ENCODE measurements at places on chromosomes 4 and X.
A peak's percentile ranks its signal among the peaks of the same experiment; 100 is the strongest.

- no peak for DNase-seq
These were observed 279.6 kb upstream of the CLNK start for GRCh38 chr4:10963958-10964703.

- no peak for DNase-seq
These were observed 4.9 kb downstream of the LYAR start for GRCh38 chr4:4284827-4285618.

DNA sequence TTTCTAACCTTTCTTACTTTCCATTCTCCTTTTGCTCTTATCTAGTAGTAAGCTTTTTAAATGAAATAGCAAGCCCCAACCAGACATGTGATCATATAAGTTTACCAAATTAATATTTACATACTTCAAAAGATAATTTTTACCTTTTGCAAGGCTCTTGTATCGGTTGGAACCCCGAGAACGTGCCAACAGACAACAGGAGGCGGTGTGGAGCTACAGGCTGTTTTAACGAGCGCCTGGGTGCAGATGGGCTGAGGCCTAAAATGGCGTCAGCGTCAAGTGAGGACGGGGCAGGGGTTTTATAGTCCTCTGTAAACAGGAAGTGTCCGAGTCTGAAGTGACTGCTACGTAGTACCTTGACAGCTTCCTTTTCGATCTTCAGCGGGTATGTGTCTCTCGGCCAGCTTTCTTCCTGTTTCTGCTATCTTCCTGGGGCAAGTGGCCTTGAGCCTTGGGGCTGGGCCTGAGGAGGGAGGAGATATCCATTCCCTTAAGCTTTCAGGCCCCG lies 342.7 kb downstream of the GALNTL6 start:
- no peak for DNase-seq

DNA sequence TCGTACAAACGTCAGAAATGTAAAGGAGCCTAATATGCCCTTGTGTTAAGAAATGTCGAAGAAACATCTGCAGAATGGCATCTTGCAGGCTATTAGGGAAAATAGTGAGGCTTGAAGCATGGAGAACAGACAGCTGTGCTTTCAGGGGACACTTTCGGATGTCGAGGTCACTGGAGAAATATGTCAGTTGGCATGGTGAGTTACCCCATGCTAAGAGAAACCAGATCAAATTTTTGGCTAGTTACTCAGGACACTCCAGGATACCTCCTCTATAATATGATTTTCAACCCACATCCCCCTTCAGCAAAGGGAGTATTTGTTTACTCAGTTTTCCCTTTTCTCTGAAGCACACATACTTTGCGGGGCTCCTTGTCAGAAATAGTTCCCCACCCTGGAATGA lies 171.4 kb downstream of the GPC3 start:
- DNase-seq: no peak

DNA sequence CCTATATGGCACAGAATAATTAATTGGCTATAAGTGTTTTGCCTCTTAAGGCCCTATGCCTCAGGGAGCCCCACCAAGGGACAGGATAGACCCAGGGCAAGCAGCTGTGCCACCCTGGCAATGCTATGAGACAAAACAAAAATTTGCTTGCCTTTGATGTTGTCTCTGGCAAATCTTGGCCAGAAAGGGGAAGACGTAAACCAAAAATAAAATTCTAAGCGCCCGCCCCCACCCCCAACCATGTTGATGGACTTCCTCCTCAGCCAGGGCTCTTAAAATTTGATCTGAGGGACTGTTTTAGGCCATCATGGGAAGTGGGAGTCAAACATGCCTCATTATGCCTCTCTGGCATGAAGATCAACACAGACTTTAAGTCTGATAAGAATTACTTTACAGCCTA lies 130.5 kb upstream of the APOOL start:
- DNase-seq: no peak

DNA sequence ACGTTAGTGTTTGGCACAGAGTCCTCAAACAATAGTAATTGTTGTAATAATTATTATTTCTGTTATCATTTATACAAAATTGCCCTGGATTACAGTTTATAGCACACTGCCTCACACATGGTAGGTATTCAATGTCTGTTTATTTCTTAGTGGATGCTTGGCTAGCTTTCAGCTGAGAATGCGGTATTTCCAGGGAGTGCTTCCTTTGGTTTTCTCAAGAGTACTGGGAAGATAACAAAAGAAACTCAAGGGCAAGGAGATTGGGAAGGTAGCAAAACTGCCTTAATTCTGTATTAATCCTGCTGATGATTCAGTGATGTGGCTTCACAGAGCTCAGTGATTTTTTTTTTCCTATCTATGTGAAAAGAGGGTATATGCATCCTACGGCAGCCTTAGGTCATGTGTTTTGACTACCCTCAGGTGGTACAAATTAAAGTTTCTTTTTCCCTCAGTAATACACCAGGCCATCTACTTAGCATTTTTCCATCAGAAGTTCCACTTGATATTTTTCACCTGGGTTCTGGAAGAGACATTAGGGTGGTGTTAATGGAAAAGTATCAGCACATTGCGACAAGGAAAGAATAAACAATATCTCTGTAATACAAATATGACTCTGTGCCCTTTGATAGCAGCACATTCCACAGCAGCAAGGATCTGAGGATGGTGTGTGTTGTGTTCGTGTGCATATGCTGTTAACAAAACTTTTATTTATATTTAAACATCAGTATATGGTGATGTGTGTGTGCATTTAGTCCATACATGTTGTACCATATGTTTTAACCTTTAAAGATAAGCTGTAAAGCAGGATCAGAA lies 124.3 kb upstream of the RASGEF1B start:
- DNase-seq: no peak

DNA sequence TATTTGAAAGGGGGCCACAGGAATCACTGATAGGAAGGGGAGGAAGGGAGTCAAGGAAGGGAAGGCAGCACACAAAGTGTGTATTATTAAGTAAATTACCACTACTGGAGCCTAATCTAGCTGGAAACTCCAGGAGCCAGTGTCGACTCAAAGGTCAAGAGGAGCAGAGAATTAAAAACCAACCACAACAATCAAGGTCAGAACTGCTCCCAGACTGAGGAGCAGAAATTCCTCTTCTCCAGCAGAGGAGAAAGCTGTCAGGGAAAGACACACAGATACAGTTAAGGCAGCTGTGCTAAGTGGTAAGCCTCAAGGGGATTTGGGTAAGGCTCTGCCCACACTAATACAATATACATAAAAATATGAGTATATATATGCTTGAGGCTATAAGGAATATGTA lies 87.5 kb upstream of the PTPN13 start:
- DNase-seq: no peak

- no peak for DNase-seq
These were observed 45.1 kb upstream of the LAMP2 start for GRCh38 chrX:120514236-120514635.

DNA sequence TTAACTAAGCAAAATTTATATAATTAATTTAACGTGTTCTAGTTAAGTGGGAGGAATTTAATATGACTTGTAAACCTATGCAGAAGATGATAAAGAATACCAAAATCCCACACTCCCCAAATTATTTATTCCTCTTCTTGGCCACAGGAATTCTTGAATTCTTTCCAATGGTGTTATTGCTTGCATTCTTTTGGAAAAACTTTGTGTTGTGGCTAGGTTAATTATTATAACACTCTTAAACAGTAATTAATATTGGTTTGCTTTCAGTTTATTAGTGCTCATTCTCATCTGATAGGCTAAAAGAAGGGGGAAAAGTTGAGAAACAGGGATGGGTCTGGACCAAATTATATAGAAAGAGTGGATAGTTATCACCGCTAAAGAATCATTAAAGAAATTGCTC lies 141.5 kb upstream of the PABPC4L start:
- DNase-seq: no peak

GRCh38 chr4:47531954-47532321 lies 46.9 kb downstream of the ATP10D start:
- DNase-seq: no peak

- DNase-seq: no peak
These were observed 137.6 kb upstream of the TBL1X start for GRCh38 chrX:9327086-9327746.

DNA sequence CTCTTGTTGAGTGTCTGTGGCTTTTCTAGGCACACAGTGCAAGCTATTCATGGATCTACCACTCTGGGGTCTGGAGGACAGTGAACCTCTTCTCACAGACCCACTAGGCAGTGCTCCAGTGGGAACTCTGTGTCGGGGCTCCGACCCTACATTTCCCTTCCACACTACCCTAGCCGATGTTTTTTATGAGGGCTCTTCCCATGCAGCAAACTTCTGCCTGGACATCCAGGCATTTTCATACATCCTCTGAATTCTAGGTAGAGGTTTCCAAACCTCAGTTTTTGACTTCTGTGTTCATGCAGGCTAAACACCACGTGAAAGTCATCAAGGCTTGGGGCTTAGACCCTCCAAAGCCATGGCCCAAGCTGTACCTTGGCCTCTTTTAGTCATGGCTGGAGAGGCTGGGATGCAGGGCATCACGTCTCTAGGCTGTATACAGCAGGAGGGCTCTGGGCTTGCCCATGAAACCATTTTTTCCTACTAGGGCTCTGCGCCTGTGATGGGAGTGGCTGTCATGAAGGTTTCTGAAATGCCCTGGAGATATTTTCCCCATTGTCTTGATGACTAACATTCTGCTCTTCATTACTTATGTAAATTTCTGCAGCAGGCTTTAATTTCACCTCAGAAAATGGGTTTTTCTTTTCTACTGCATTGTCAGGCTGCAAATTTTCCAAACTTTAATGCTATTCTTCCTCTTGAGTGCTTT lies 249.8 kb upstream of the CPEB2 start:
- DNase-seq: no peak

DNA sequence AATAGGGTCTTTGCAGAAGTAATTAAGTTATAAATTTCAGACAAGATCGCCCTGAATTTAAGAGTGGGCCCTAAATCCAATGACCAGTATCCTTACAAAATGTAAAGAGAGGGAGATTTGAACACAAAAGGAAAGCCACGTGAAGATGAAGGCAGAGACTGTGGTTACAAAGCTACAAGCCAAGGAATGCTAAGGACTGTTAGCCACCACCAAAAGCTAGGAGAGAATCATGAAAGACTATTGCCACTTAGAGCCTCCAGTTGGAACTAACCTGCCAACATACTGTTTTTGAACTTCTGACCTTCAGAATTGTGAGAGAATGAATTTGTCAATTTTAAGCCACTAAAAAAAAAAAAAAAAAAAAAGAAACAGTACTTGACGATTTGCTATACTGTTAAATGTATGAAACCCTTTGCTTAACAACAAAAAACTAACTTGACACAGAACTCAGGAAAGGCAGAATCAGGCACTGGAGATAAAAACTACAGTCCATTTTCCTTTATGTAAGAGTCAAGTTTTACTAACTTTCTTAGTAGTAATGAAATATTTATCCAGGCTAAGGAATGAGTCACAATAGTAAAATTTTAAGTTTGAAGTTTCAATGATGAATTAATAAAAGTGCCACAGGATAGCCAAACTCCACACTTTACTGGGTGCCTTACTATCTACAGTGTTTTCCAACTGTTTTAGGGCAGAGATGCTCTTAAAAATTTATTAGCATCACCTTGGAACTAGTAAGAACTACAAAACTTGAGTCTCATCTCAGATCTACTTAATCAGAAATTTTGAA lies 25.1 kb downstream of the DHX15 start:
- DNase-seq: no peak

- DNase-seq: no peak
These were observed 227.4 kb downstream of the MAPK10 start for GRCh38 chr4:86132468-86132867.

GRCh38 chr4:180665994-180666824 lies 1577.0 kb upstream of the TENM3 start:
- peak; percentile 44 for DNase-seq

DNA sequence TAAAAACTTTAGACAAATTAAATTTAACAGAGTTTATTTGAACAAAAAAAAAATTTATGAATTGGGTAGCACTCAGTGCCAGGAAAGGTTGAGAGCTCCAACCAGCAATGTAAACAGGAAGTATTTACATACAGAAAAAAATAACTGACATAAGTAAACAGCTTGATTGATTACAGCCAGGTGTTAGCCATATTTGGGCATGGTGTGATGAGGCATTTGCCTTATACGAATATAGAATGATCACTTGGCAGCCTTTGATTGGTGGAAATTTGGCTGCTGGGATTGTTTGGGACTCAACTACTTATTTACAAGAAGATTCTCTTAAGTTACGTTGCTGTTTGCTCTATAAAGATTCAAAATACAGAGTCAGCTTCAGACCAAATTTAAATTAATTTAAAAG lies 172.0 kb downstream of the ADAM29 start:
- DNase-seq: peak; percentile 12

DNA sequence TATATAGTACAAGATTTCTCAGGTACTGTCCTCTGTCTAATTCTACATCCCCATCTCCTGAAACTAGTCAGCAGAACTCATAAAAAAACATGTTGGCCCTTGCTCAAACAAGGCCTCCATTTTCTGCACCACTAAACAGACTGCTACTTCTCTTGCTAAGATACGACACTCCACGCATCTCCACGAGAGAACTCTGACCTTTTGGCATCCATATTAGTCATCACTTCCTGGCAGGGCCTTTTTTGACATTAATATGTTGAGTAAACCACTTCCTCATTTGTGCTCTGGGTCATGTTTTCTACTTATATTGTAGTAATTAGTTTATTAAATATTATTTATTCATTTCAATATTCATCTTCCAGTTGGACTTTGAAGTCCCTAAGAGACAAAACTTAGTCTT lies 65.6 kb downstream of the DCAF8L1 start:
- no peak for DNase-seq

DNA sequence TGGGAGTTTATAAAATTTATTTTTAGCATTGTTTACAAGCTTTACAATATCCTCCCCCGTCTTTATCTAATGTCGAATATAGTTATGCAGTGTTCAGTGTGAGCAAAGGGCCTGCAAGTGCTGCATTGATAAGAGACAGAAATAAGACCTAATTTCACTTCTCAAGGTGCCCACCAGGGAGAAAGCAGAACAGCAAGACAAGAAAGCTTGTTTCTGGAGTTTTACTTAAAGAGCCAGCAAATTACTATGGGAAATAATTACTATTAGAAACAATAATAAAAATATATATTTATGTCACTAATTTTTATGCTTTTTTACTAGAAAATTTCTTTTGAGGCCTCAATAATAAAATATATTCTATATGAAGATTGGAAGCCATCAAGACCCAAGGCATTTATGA lies 2677.7 kb downstream of the ARAP2 start:
- DNase-seq: no peak

GRCh38 chrX:104929324-104929723 lies 291.2 kb downstream of the TEX13A start:
- DNase-seq: peak; percentile 16

DNA sequence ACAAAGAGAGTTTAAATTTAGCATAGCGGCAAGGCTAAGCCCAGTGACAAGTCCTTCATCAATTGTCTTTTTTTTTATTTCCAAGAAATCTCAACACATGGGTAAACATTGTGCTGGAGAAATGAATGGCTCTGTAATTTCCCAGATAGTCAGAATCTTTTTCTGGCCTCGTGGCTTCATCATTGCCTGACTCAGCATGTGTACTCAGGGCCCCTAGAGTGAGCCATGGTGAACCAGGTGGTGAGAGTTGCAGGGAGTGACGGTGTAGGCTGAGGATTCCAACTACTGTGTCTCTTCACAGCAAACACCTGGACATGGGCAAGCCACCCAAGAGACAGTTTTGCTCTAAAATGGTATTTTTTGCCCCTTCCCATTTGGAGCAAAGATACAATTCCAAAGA lies 43.1 kb upstream of the UCP1 start:
- DNase-seq: no peak

- no peak for DNase-seq
These were observed 42.7 kb upstream of the RAPGEF2 start for GRCh38 chr4:159060161-159060560.

- no peak for DNase-seq
These were observed 41.5 kb downstream of the F11 start for GRCh38 chr4:186307497-186307896.

GRCh38 chr4:63211375-63211774 lies 1197.9 kb downstream of the TECRL start:
- DNase-seq: no peak
